ENCODE measurements at places on chromosomes 3 and 15.
A peak's percentile ranks its signal among the peaks of the same experiment; 100 is the strongest.

- no peak for DNase-seq
These were observed 233.9 kb upstream of the UBE2E2 start for GRCh38 chr3:22969276-22969675.

DNA sequence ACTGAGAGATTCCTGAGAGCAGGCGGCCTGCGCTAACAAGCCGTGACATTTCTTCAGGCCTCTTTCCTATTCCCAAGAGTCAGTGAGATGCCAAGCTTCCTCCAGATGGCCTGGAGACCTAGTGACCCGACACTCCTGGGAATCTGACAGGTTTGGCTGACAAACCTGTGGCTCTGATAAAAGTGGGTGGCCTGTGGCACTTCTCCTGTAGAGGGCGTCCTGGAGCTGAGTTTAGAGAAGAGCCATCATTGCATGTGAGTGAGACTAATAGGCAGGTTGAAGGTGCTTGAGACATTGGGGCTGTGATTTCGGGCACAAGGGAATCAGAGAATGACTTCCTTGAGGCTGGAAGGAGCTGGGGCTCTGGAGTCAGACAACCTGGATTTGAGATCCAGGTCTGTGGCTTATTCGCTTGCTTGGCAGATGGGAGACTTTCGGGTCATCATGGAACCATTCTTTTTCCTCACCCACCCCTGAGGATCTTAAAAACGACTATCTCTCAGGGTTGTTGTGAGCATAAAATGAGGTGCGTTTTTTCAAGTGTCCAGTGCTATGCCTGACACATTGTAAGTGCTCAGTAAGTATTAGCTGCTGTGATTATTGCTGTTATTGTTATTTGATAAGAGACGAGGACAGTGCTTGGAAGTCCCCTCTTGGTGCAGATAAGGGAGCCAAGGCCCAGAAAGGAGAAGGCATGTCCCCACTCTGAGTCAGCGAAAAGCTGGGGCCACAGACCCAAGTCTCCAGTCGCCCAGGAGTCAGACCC, 77.2 kb downstream of the SCN10A start:
- peak; percentile 23 for DNase-seq

- no peak for DNase-seq
These were observed 15.9 kb downstream of the COLQ start for GRCh38 chr3:15505479-15506165.

GRCh38 chr15:85615930-85616329, 178.8 kb downstream of the KLHL25 start:
- DNase-seq = no peak

GRCh38 chr15:49452595-49452994, 29.6 kb downstream of the FGF7 start:
- no peak for DNase-seq

GRCh38 chr15:41630616-41631217, 29.5 kb upstream of the MGA start:
- DNase-seq = no peak

- no peak for DNase-seq
These were observed 139.5 kb downstream of the CNTN6 start for GRCh38 chr3:1232276-1232675.

- DNase-seq = no peak
These were observed 107.9 kb upstream of the ATP10A start for GRCh38 chr15:25971053-25971452.

- DNase-seq = no peak
These were observed 19.6 kb upstream of the OR5K4 start for GRCh38 chr3:98333989-98334606.

DNA sequence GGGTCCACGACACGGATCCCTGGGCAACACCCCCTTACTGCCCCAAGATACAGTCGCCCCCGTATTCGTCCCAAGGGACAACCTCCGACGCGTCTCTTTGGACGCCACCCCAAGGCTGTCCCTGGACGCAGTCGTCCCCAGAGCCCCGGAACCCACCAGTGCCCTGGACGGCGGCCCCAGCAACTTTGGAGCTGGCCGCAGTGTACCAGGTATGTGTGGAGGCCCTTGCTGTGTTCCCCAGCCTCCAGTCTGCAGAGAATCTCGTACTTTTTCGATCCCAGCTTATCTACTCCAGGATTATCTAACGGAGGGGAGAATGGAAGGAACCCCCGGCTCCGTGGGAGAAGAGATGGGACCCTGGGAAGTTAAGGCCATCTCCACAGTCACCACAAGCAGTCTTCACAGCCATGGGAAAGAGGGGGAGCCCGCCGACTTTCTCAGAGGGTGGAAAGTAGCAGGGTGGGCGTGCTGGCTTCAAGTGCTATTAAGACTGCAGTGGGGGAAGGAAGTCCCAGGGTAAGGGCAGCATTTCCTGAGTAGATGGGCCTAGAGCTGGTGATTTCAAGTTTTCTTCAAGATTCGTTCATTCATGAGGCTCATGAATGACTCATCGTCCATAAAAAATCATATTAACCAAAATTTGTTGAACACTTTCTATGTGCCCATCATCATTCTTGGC, 1.1 kb downstream of the MESP2 start:
- no peak for DNase-seq

DNA sequence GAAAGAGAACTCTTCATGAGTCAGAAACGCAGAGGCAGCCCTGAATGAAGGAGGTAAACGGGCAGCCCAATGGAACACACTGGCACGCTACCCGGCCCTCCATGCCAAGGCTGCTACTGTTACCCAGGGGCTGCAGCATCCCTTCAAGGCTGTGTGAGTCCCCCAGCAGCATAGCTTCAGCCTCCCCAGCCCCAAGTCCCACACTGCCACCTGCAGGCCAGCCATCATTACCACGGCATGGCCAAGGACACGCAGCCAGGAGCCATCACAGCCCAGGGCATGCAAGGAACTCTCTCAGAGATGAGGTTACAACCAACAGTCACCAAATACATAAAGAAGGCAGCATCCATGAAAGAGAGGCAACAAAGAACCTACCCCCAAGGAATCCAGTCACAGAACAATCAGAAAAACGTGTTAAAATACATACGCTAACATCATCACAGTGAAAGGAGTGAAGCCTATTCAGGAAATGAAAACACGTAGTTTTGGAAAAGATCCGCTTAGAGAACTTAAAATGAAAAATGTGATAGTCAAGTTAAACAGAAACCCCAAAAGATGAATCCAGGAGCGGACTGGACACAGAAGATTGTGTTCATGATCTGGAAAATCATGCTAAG, 22.4 kb downstream of the PLA2G4F start:
- peak; percentile 21 for DNase-seq

- DNase-seq = no peak
These were observed 20.0 kb downstream of the ARIH2 start for GRCh38 chr3:48938689-48939088.

DNA sequence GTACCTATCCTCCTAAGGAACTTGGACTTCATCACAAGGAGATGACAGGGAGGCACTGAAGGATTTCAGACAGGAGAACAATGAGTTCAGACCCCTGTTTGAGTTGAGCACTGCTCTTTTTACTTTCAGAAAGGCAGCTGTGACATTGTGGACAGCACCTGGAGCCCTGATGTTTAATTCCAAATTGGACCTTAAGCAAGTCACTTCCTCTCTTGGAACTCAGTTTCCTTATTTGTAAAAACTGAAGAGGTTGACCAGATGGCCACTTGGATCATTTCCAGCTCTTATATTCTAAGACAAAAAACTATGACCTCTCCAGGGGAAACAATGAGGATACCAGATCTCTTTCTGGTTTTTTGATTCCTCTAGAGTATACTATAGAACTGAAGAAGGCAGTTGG, 34.1 kb upstream of the SMAD3 start:
- no peak for DNase-seq

DNA sequence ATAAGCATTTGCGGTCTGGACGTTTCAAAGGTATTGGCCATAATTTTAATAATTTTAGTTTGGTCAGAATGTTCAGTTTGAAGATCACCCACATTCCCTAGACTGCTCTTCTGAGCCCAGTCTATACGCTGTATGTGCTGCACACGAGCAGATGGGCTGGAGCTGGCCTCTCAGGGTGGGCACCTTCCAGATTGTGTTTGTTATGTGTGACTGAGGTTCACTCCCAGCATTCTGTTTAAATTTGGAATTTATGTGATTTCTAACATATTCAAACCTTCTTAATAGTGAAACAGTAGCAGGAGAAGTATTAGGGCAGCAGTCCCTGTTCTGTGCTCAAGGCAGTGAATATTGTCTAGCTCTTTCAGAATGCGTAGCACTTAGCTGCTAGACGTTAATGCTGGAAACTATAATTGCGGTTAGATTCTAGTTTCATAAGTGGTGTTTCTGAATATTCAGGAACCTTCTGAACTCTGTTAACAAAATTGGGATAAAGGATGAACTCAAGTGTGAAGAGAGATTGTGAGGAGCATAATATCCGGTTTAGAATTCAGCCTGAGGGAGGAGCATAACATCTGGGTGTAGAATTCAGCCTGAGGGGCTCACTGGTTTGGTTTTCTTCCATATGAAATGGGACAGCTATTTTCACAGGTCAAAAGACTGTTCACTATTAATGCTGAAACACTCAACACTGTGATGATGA, 68.6 kb upstream of the RPL35A start:
- DNase-seq = no peak

GRCh38 chr3:162777118-162777517, 1280.5 kb downstream of the OTOL1 start:
- DNase-seq = no peak

DNA sequence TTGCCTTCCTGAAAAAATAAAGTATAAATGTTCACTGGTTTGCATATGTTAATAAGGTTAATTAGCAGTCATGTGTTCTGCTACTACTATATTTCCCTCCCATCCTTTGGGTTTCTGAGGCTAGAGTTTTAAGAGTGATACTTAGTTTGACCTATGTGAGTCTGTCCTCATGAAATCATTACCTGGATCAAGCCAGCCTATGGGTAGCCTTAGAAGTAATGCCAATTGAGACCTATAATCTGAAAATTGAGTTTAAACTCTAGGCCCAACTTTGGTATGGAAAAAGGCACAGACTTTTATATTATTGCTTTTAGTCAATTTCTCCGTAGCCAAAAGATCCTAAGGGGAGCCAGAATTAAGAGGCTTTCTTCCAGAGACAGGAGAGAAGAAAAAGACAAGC, 18.4 kb upstream of the SOX2 start:
- DNase-seq = no peak

GRCh38 chr3:48000212-48000611, 16.0 kb downstream of the MAP4 start:
- DNase-seq = no peak

GRCh38 chr3:51622868-51623267, 48.2 kb upstream of the TEX264 start:
- DNase-seq = no peak

GRCh38 chr15:66411190-66411589, 24.5 kb downstream of the MAP2K1 start:
- no peak for DNase-seq

DNA sequence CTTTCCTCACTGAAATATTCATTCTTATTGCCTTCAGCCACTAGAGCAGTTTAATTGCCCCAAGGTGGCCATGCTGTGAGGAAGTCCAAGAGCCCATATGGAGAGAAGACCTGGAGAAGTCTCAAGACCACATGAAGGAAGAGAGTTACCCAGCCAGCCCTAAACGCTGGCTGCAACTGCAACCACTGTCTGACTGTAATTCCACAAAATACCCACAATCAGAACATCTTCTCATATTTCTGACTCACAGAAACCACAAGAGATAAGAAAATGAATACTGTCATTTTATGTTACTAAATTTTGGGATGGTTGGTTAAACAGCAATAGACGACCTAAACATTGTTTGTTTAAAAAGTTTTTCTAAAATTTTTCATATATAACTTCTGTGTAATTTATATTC, 14.7 kb upstream of the SST start:
- no peak for DNase-seq

- DNase-seq = no peak
These were observed 70.1 kb downstream of the CCK start for GRCh38 chr3:42195879-42196330.

DNA sequence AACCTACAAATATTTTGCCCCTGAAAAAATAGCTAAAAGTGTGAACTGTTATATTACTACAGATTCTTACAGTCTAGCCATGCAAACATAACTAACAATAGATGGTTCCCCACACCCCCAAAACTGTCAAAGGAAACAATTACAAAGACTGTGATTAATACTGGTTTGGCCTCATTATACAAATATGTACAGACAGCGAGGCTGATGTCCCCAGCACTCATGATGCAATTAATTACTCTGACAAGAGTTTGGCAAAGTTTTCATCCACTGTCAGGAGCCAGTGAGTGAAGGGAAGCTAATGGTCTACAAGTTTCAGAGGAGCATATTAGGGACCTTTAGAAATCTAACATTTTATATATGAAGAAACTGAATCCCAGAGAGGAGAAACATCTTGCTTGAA, 61.0 kb downstream of the HMG20A start:
- no peak for DNase-seq

DNA sequence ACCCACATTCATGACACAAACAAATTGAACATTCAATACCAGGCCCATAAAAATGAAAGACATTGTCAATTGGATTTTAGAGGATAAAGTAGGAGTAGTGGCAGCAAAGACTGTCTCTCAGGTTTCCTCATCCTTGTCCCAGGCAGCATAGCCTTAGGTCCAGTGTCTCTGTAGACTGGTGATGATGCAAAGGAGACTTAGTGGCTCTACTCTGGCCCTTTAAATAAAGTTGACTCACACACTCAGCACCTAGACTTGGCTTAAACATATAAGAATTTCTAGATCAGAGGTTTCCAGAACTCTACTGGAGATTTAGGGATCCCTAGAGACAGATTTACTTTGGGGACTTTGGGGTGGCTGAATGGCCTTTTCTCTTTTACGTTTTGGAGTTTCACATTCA, 166.6 kb downstream of the NR1D2 start:
- no peak for DNase-seq

- DNase-seq = no peak
These were observed 911.6 kb upstream of the ARPP21 start for GRCh38 chr3:34727700-34728099.

DNA sequence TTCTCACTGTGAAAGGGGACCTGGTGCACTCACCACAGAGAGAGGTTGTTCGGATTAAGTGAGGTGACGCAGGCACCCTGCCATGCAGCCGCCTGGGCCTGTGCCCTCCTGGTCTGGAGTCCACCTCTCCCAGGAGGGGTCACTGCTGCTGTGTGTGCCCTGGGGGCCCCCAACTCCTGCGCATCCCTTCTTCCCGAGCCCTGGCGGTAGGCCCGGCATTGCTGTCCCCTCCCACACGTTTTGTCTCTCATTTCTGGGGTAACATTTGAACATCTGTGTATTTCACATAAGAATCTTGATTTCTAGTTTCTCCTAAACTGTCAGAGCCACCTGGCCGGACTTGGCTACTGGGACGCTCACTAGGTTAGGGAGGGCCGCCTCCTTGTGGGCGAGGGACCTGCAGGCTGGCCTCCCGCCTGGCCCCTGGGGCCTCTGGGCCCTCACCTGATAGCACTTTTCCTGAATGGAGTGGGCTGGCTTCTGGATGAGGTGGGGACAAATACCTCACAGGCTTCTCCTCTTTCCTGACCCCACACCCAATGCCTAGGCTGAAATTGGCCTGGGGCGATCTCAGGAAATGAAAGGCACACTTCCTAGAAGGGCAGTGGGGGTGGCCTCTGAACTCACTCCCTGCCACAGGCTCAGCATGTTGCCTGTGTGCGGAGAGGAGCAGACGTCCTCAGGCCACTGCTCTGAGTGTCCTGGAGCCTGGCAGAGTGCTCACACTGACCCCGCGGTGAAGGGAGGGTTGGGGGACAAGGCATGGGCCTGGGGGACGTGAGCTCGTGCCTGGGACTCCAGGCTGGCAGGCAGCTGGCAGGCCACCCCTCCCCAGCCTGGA, 104.2 kb upstream of the PRR23E start:
- DNase-seq = no peak
